NCI-H446 treated with DMSO at 0.1 percent for 48 hours (cell line): ENCODE measurements at places on chromosomes 1 and 21.
A peak's percentile ranks its signal among the peaks of the same experiment; 100 is the strongest.

- peak; percentile 92 for DNase-seq
These were observed 154.4 kb downstream of the PLPP3 start for GRCh38 chr1:56424744-56425493.

- DNase-seq, result no peak
These were observed 9.3 kb downstream of the PCSK9 start for GRCh38 chr1:55048453-55049270.

- DNase-seq, result no peak
These were observed 6.4 kb upstream of the E2F2 start for GRCh38 chr1:23537296-23537973.

- no peak for DNase-seq
These were observed 360.4 kb upstream of the NR5A2 start for GRCh38 chr1:199667089-199667488.

DNA sequence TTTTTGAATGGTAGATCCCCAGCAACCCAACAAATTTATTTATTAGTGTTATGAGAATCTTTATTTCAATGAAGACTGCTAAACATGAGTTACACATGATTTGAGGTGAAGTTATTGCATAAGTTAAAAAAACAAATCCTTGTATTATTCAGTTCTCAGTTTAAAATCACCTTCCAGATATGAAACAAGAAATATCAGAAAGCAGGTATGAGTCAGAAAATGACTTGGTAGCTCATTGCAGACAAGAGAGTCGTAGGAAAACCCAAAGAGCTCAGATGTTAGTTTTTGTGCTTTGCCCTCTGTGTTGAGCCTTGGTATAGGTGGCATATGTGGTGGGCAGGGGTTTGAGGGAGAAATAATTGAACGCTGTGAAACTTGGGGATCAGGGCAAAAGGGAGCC is 339.4 kb downstream of the BRINP3 start:
- DNase-seq, result no peak

- no peak for DNase-seq
These were observed 18.4 kb downstream of the CAPZA1 start for GRCh38 chr1:112638110-112638428.

- no peak for DNase-seq
These were observed 146.4 kb downstream of the GREM2 start for GRCh38 chr1:240465531-240465940.

DNA sequence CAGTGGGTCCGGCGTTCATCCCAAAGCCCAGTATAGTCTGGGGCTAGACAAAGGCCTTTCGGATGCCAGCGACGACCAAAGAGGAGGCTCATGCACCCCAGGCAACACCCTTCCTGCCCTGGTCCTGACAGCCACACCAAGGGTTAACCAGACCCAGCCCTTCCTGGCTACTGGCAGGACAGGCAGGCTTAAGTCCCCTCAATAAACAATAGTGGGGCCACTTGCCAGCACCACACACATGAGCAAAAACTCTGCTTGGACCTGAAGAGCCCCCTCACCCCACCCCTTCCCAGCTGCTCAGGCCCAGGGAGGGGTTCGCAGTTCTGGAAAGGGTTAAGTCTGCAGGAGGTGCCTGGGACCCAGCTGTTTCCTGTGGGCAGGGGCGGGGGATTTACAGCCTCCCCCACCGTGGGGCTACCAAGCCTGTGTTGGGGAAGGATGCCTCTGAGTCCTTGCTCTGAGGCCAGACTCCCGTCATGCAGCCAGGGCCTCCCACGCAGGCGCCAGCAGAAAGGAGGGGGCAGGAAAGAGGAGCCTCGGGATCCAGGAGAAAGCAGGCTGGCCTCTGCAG is 18.2 kb downstream of the PHLDA3 start:
- DNase-seq, result no peak

- no peak for DNase-seq
These were observed 21.5 kb upstream of the DDOST start for GRCh38 chr1:20682571-20683236.

- no peak for DNase-seq
These were observed 5.5 kb downstream of the ETS2 start for GRCh38 chr21:38811257-38811656.

- DNase-seq, result no peak
These were observed 20.3 kb upstream of the CA6 start for GRCh38 chr1:8925406-8925805.

- DNase-seq, result no peak
These were observed 123.0 kb downstream of the PCBP3 start for GRCh38 chr21:45766501-45766900.

GRCh38 chr1:219189021-219189824 is 15.5 kb downstream of the LYPLAL1 start:
- DNase-seq, result peak; percentile 17

- DNase-seq, result peak; percentile 72
These were observed 389.1 kb downstream of the HLX start for GRCh38 chr1:221268295-221268694.

- DNase-seq, result no peak
These were observed at the start of gene GUCA2A for GRCh38 chr1:42164551-42165420. GUCA2A (minus strand) TSS chr1:42164745; CDS start chr1:42164712, 33 bp downstream.

DNA sequence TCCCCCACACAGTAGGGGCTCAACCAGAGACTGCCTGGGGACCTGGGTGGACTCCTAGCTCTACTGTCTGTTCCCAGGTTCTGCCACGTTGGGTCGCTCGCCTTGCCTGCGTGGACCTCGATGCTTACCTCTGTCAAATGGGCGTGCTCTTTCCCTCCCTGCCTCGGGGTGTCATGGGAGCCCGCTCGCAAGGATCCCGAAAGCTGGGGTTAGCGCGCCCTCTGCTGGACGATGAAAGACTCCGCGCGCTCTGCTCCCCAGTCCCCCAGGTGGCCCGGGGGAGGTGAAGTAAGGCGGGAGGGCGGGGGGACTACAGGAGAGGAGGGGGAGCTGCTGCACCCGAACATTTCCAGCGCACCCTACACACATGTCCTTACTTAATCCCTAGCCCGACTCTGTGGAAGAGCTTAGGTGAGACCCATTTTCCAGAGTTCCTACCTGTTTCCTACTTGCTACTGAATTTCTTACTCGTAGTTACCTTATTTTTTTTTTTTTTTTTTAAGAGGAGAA is 2.3 kb upstream of the BSND start:
- no peak for DNase-seq

- DNase-seq, result no peak
These were observed 4.5 kb upstream of the REN start for GRCh38 chr1:204170494-204171155.

DNA sequence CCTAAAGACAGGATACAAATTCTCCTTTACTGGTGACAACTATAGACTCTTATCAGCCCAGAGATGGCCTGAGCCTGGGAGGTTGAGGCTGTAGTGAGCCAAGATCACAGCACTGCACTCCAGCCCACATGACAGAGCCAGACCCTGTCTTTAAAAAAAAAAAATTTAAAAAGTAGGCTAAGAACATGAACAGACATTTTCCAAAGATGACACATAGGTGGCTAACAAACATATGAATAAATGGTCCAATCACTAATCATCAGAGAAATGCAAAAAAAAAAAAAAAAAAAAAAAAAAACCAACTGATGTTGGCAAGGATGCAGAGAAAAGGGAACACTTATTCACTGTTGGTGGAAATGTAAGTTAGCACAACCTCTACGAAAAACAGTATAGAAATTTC is 65.0 kb downstream of the TOR3A start:
- no peak for DNase-seq

DNA sequence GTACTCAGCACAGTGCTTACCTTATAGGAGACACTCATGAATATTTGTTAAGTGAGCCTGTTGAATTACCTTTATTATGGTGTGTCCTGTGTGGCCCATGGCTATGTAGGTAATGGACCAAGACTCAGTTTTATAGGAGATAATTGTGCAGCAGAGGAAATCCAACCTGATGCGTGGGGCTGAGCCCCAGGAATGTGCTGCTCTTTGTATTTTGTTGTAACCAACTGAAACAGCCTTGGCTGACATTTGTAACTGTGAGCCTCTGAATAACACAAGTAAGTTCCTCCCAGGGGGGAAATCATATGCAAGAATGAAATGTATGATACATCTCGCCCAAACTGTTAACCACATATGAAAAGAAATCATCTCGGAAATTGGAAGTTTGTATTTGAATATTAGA is 364.2 kb upstream of the ZP4 start:
- DNase-seq, result no peak

DNA sequence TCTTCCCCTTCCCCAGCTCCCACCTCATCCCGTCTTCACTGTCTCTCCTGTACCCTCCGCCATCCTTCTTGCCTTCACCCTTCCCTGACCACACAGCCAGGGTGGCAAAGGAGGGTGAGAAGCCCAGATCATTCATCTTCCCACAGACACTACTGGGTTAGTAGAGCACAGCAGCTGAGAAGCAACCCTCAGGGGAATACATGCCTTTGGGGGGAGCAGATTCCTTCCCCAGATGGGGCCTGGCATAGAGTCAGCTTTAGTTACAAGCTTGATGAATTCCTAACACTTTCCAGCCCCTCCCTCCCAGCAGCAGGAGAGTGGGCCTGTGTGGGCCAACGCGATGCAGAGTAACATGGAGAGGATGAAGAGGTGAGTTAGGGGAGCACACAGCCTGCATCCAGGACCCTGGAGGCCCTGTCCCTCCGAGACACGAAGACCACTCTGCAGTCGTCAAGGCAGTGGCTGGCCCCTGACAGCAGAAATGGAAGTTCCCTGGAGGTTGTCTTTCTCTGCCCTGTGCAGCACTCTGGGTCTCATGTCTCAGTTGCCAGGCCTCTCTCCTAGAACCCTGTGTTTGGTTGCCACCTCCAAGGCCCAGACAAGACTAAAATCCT is 8.8 kb upstream of the BTG2 start:
- DNase-seq, result no peak

- DNase-seq, result no peak
These were observed 19.9 kb downstream of the RPL5 start for GRCh38 chr1:92851729-92852128.

- no peak for DNase-seq
These were observed 29.4 kb upstream of the BMP8A start for GRCh38 chr1:39462074-39462473.

DNA sequence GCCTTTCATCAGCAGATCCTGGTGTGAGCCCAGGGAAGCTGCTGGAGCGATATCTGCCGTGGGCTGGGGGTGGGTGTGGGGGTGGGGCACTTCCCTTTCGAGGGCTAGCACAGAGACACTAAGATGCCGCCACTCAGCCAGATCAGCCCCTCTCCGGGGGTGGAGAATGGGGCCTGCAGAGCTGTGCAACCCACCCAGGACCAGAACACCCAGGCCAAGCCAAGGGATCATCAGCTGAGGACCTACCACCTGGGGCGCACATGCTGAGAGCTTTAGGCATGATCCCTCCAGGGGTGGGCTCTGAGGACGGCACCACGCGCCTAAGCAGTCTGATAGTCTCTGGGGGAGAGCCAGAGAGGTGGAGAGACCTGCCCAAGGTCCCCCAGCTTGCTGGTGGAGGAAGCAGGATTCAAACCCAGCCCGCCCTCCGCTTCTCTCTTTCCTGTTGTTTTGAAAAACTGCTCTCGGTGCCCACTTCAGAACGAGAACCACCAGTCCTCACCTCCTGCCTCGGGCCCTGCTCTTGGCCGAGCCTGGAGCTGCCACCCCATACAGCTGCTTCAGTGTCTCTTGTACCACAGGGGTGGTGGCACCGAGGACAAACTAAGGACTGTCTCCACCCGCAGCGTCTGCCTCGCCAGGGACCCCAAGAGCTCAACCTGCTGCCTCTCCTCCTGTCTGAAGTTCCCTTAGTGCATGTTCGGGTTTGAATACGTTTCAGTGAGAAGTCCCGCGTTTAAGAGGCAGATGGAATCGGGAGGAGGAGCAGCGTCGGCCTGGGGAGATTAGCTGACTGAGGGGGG is 39.7 kb upstream of the RUNX3 start:
- DNase-seq, result no peak

DNA sequence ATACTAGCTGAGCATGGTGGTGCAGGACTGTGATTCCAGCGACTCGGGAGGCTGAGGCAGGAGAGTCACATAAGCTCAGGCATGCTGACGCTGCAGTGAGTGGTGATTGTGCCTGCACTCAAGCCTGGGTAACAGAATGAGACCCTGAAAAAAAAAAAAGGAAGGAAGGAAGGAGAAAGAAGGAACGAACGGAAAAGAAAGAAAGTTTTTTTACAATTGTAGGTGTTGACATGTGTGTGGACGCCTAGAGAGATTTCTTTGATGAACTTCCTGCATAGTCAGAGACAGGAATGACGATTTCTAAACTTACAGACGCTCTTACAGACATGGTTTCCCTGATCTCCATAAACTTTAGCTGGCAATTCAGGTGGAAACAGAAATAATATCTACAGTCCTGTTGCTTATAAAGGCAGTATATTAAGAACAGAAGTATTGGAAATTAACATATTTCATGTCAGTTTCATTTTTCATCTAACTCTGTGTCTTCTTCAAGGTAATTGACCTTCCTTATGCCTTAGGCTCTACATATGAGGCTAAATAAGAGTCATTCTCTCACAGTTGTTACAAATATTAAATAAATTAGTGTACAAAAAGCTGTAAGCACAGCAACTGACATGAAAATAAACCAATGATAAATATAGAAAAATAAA is 4.1 kb downstream of the SAMSN1 start:
- no peak for DNase-seq
